ENCODE measurements at places on chromosomes 7 and 10. TPM values are rescaled to one million over a fixed set of nuclear protein-coding genes. Genes with fewer than 3 reads are reported as not detected.

- ATAC-seq: peak; percentile 67
These were observed 10.9 kb downstream of the MARVELD1 start for GRCh38 chr10:97724341-97724941.

The WIPF3 gene
- 3.7 TPM for total RNA-seq

- ATAC-seq: no peak
These were observed 97.4 kb upstream of the BMPER start for GRCh38 chr7:33807779-33808482.

The AKR1E2 gene
- 19.3 TPM for total RNA-seq

DNA sequence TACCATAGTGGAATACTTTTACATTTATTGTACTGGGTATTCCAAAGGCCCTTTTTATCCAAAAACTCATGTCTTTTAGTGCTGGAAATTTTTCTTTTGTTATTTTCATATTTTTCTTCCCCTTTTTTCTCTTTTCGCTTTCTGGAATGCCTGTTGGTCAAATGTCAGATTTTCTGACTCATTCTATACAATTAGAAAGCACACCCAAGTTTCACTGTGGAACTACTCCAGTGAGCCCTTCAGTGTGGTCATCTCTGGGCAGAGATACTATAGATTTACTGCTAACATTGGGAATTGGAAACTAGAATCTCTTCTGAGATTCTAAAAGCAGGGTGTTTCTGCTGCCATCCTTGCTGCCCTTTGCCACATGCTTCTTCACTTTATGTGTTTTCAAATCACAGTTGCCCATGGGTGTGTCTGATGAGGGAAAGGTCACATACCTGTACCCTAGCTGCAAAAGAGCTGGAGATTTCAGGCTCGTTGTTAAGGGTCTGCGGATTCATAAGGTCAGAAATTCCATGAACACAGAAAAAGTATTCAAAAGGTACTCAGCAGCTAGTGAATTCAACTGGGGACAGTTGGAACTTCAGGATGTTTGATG, 5.6 kb upstream of the WASL start:
- ATAC-seq: no peak

GRCh38 chr10:85105614-85106255, 777.3 kb downstream of the CCSER2 start:
- no peak for ATAC-seq

The BMI1 gene
- total RNA-seq: 86.9 TPM

The PTN gene
- total RNA-seq: 10.9 TPM

- peak; percentile 80 for ATAC-seq
These were observed 108.3 kb downstream of the REEP3 start for GRCh38 chr10:63629363-63630084.

- no peak for ATAC-seq
These were observed 212.1 kb upstream of the PPP1R3A start for GRCh38 chr7:114130866-114131265.

DNA sequence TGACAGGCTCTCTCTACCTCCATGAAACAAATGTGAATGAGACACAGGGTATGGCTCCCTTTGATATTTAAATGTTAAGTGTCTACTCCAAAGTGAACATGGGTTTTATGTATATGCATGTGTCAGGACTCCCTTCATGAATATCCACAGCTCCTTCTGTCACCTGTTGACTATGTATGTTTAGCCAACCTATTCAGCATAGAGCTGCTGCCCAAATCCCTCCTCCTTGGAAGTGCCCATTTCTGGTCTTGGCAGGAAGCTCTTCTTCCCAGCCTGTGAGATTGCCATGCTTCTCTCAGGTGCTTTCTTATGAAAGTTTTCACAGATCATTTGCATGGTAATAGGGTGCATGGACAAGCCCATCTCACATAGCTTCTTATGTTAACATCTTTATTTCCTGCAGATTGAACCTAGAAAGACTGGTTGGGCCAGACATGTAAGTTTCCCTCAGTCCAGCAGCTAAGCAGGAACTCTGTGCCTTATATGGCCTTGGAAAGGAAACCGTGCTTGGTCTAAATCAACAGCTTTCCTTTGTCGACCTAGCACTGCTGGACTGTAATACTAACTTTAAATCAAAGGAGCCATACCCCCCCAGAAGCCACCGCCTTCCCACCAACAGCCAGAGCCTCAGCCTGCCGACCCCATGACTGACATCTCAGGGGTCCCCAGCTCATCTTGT, 288.9 kb downstream of the ADARB2 start:
- ATAC-seq: no peak

DNA sequence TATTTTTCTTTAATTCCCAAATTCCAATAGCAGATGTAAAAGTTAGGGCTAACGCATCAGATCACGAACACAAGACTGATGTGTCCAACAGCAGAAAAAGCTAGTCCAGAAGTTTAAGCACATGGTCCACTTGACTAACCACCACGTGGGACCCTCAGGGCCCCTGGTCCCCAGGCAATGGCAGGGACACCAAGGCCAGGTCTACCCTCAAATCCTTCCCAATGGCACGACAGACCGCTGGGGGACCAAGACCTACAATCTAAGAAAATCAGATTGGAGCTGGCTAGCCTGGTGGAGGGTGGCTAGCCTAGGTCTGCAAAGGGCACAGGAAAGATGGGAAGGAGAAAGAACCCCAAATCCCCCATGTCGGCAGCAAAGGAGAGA, 1.5 kb downstream of the GIGYF1 start:
- no peak for ATAC-seq

The TDRD1 gene
- total RNA-seq: 0.12 TPM

The ANXA8L1 gene
- 13.7 TPM for total RNA-seq

The GRID1 gene
- 2.7 TPM for total RNA-seq

DNA sequence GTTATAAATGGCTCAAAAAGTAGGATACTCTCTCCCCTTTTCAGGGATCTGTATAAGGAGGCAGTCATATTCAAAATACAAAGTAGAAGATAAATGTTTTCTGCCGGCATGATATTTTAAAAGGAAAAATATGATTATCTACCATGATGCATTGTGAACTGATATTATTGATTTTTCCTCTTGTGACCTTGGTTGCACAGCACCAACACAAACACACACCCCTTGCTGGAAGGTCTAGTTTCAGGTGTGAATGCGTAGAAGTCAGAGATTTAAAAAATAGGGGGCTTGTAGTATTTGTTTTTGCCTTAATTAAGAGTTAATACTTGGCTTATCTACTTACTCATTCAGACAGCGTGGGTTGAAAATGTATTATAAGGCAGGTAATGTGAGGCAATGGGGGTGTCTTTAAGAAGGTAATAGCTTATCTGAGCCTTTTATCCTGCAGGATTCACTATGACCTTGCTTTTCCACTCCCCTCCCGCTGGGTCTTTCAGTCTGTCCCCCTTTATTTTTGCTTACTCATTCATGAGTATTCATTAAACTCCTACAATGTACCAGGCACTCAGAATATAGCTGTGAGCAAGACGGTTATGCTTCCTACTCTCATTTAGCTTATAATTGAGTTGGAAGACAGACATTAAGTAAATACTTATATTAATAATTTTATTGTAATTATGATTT, 390.6 kb downstream of the SDK1 start:
- no peak for ATAC-seq

The HOXA2 gene
- 5.4 TPM for total RNA-seq

DNA sequence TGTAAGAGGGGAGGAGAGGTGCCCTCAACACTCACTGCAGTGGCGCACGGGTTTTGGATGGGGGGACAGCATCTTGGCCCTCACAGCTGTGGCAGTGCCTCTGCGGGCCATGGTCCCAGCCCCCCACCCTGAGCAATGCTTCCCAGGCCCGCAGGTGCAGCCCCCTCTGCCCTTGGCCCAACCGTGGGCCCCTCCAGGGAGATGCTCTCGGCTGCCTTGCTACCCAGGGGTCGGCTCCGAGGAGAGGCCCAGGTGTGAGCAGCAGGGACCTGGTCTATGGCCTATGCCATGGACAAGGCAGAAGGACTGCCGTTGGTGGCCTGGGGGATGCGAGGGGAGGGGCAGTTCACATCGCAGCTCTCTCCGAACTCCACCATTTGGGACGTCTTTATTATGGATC, 159.2 kb downstream of the RNF216 start:
- no peak for ATAC-seq

DNA sequence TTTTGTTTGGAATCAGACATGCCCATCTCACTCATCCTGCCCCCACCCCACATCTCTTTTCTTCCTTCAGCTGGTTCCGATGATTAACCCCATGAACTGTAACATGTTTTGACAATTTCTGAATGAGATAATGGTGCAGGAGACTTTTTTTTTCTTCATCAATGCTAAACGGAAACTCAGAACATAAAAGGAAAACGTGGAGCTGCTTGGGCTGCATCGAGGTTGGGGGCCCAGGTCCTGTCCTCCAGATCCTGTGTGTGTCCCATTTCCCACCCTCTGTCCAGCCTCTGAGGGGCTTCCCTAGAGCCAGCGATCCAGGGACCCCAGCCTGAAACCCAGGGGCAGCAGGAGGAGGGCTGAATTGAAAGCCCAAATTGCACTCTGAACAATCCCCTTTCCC, 263.8 kb upstream of the GRB10 start:
- ATAC-seq: no peak

Data from gastroesophageal sphincter (tissue), 4 donors.